ENCODE measurements at places on chromosomes 16 and 17.

- no peak for DNase-seq
These were observed 40.1 kb downstream of the NLRC5 start for GRCh38 chr16:57029161-57030160.

DNA sequence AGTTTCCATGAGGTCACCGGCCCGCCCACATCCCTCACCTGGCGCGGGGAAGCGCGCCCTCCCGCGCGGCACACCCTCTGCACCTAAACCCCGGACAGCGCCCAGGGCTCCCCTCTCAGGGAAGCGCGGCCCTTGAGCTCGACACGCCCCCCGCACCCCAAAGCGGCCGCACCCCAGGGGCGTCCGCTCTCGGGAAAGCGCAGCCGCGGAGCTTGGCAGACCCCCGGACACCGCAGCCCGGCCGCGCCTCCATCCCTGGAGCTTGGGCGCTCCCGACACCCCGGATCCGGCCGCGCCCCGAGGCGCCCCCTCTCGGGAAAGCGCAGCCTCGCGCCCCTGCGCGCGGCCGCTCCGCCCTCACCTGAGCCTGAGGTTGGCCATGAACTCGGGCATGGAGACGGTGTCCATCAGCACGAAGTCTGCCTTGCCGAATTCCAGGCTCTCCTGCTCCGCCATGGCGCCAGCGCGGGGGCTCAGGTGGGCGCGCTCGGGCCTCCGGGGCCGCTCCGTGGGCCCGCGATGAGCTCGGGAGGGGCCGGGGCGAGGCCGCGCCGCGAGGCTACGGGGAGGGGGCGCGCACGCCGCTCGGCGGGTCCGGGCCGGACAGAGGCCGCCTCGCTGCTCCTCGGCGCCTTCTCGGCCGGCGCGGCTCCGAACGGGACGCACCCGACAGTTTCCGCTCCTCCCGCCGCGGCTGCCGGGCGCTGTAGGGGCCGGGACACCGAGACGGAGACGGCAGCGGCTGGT lies at the start of gene MYO1D:
Gene MYO1D, minus strand, starts transcription at position 708 of the 747 bp plus-strand sequence. Its CDS starts 252 bp downstream, at position 456.
- no peak for DNase-seq

- DNase-seq = no peak
These were observed 29.7 kb upstream of the NSRP1 start for GRCh38 chr17:30086896-30087295.

DNA sequence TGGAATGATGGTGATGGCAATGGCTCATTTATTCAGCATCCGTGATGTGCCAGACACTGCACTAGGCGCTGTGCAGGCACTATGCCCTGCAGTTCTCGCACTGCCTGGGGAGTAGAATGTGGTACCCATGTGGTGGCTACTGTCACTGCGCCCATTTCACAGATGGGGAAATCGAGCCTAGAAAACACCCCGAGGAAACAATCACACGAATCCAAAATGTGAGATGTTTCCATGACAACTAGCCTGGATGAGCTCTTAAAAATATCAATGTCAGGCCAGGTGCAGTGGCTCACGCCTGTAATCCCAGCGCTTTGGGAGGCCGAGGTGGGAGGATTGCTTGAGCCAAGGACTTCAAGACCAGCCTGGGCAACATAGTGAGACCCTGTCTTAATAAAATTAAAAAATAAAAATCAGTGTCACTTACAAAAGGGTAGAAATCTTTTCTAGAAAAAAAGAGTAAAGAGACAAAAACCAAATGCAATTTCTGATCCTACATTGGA lies 57.9 kb upstream of the TNRC6A start:
- DNase-seq = no peak

DNA sequence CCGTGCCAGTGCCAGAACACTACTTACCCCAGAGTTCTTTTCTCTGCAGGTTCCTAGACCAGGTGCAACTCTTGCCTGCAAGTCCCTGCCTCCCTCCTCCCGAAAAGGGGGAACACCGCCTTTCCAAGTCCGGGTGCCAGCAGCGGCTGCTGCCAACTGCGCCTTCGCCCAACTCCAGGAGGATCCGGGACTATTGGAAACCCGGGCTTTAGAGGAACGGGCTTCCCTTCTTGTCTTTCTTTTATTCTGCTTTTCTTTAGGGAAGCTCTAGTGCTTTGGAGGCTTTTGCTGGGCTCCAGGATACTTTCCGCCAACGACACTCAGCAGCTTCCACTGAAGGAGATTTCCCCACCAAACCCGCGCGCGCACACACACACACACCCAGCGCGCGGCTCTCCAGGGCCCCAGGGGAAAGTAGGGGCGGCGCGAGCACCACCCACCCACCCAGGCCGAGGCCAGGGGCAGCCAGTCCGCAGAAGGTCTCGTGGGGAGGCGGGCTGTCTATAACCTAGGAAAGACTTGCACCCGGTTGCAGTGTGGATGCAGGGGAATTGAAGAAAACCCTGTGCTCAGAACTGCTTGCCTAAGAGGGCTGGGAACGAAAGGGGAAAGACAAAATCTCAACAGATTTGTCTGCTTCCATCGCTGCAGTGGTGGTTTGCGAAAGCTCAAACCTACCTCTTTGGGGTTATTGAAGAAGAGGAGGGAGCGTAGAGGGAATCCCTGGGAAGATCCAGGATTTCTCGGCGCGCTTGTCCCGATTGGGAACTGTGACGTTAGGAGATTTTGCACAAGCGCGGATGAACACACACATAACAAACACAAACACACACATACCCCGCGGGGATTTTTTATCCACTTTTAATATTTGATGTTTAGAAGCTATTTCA lies 977 bp upstream of the CA10 start:
- no peak for DNase-seq

DNA sequence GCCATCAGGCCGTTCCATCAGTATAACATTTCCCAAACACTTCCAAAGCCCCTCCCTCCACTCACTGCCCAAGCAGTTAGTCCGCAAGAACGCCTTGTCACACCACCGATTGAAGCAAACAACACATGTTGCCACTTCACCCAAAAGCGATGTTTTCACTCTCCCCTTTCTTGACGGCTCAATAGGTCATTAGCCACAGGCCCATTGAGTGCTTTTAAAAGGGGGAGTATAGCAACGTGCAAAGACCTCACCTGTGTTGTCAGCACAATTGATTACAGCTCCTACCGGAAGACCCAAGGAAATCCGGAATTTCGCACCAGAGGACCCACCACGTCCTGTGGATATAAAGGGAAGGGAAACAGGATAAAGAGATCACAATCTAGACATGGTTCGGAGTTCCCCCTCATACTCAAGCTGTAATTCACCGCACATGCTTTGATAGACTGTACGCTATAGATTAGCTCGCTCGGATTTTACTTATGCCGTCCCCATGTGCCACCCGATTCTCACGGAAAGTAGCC lies 690 bp downstream of the RPL23 start:
- no peak for DNase-seq
